ENCODE measurements at places on chromosomes 7 and 10. TPM values are rescaled to one million over a fixed set of nuclear protein-coding genes. Genes with fewer than 3 reads are reported as not detected.

GRCh38 chr10:27319752-27320431 lies 79.3 kb upstream of the ACBD5 start:
- peak; percentile 61 for DNase-seq

DNA sequence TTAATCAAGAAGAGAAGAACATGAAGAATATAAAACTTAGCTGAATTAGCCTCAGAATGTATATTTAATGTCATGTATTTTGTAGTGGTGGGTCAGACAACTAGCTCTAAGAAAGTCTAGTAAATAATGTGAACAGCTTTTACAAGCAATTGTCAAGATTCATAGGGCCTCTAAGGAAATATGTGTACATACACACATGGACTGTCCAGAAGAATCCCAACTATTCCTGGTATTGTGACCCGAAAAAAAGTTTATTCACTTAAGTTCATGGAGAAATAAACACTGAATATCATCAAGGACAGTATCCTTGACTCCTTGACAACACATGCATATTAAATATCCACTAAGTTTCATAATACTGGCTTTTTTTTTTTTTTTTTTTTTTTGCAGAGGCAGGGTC lies 11.4 kb upstream of the TWIST1 start:
- DNase-seq, result no peak

- no peak for DNase-seq
These were observed 4.2 kb upstream of the MUC12 start for GRCh38 chr7:100965045-100965722.

TMEM229A gene
- not detected for total RNA-seq

GRCh38 chr7:90816511-90817142 lies 220.5 kb downstream of the CDK14 start:
- DNase-seq, result no peak

DNA sequence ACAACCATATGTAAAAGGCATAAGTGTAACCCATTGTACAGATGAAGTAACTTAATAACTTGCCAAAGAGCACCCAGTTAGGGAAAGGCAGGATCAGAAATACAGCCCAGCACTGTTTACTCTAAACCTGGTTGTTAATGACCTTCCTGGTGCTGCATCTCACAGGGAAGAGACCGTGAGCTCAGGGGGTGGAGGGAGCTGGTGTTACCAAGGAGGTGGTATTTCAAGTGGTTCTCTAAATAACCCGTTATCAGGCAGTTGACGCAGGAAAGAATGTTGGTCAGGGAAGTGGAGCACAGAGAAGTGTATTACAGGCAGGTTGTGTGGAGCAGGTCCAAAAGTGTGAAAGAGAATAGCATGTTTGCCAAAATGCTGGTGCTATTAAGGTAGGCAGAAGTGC lies 4.4 kb upstream of the ST7 start:
- DNase-seq, result no peak

Measured in breast epithelium (tissue), 4 donors.